Mammary epithelial cell (primary cell): ENCODE measurements at places on chromosomes 5 and 9. TPM values are rescaled to one million over a fixed set of nuclear protein-coding genes. Genes with fewer than 3 reads are reported as not detected.

The DEPDC1B gene
- total RNA-seq: 12.3 TPM

The GGTA1 gene
- not detected in 2 replicates for total RNA-seq

The SPINK13 gene
- not detected in 2 replicates for total RNA-seq

The SCGB3A2 gene
- not detected for total RNA-seq

The CCL27 gene
- not detected for total RNA-seq

The C9orf50 gene
- total RNA-seq: not detected

The PCDHA9 gene
- 0.83 TPM for total RNA-seq

The LCN1 gene
- total RNA-seq: not detected
